ENCODE measurements at places on chromosomes 5 and 9.

DNA sequence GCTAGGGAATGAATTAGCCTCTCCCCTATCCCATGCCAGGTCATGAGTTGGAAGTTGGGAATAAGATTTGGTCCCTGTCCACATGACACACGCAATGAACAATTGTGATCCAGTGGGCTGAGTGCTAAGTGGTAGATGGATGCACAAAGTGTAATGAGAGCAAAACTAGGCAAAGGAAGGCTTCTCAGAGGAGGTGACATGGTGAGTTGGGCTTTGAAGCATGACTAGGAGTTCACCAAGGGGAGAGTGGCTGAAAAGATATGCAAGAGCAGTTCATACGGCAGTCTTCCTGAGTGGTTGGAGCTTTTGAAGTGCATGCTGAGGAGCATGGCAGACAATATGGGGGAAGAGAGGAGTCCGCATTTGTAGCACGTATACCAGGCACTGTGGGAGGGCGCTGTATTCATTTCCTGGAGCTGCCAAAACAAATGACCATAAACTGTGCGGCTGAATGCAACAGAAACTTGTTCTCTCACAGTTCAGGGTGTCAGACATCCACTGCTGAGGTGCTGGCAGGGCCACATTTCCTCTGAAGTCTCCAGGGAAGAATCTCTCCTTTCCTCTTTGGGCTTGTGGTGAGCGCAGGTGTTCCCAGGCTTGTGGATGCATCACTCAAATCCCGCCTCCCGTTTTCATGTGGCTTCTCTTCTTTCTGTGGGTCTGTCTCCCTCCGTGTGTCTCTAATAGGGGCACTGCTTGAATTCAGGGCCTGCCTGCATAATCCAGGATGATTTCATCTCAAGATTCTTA, 49.5 kb downstream of the NSG2 start:
- no peak for DNase-seq

DNA sequence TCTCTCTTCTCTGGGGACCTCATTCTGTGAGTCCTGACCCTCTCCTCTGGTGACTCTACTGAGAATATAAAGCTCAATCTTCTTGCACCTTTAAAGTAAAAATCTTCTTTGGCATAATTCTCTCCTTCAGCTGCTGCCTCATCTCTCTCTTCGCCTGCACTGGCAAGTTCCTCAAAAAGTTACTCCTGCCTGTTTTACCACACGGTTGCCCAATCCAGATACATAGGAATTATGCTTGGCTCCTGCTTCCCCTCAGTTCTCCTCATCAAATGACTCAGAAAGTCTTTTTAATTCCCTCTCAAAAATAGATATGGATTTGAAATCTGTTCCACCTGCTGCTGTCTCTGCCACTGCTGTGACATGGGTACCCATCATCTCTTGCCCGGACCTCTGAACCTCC, 14.4 kb upstream of the HRCT1 start:
- no peak for DNase-seq

- no peak for DNase-seq
Measured at GRCh38 chr9:78775696-78776295, 478.9 kb downstream of the PSAT1 start.

- DNase-seq, result no peak
Measured at GRCh38 chr5:145938776-145939539, 2.6 kb downstream of the SH3RF2 start.

DNA sequence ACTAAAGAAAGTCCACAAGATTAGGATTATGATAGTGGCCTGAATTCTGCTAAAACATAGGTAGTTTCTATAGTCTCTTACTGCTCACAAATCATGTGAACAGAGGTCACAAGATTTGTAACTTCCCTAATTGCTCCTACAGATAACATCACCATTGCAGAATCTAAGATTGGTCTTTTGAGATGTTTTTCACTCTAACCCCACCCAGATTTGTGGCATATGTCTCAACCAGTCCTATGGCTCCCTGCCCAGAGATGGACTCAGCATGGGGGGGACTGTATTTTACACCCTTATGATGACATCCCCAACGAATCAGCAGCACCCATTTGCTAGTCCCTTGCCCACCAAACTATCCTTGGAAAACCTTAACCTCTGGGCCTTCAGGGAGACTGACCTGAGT, 1046.2 kb downstream of the CDH12 start:
- DNase-seq, result no peak

- no peak for DNase-seq
Measured at GRCh38 chr5:151477101-151477500, 29.7 kb downstream of the SLC36A1 start.

- no peak for DNase-seq
Measured at GRCh38 chr9:72132052-72132451, 17.2 kb upstream of the GDA start.

DNA sequence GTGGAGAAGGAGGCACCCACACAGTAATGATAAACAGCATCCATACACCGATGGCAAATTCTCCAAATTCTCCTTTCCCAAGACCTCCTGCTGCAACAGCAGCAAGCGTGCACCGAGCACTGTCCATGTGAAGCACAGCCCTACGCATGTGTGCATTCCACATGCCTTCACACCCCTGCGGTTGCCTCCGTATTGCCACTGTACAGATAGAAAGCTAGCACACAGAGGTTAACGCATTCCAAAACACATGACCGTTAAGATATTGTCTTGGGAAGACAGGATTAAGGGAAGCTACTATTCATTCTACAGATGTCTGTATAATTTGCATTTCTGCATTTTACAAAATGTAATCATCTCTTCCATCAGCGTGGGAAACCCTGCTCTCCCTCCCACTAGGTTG, 6.6 kb downstream of the FLT4 start:
- DNase-seq, result no peak

DNA sequence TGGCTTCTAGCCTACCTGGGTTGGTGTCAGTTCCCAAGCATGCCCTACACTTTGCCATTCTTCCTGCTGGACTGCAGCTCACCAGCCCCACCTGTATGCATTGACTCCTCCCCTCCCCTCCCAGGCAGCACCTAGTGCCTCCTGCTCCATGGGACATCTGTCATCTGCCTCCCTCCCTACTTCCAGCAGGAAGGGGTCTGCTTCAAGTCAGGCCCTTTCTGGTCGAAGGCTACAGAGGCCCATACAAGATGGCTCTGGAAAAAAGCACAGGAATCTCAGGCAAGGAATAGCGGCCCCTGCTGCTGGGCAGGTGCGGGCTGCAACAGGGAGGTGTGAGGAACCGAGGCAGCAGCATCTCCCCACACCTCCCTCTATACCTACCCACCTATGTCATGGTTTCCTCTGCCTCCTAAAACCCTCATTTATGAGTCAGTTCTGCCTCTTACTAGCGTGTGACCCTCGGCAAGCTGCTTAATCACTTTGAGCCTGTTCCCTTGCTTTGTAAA, 19.7 kb downstream of the WWC1 start:
- peak; percentile 86 for DNase-seq

DNA sequence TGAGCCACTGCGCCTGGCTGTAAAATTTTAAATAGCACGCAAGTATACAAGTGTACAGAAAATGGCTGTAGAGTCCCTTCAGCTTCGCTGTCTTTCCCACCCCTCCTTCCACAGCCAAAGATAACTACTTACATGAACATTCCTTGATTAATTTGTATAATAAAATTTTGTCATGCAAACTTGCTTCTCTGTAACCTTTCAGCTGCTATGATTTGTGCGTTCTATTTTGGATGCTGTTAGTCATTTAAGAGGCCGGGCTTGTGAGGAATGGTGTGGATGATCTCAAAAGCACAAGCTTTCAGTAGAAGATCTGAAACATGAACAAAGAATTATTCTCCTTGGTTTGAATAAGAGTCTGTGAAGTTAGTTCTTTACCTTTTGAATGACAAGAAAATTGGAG, 115.0 kb upstream of the TLE1 start:
- no peak for DNase-seq

DNA sequence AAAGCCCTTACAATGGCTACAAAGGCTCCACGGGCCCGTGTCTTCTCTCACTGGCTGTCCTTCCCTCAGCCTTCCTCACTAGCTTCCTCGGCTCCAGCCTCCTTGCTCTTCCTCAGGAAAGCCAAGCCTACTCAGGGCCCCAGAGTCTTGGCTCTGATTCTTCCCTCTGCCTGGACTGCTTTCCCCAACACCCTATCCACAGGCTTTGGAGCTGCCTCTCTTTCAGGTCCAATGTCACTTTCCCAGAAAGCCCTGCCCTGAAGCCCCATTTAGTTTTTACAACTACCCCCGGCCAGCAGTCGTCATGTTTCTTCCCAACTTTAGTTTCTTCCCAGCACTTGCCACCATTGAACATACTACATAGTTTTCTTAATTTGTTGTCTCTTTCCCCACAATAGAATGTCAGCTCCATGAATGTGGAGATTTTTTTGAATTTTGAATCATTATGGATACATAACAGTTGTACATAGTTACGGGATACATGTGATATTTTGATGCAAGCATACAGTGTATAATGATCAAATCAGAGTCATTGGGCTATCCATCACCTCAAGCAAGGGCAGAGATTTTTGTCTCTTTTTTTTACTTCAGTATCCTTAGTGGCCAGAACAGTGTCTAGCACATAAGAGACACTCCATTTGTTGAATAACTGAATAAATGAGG, 17.5 kb upstream of the TOMM5 start:
- DNase-seq, result no peak

- no peak for DNase-seq
Measured at GRCh38 chr5:6424700-6425099, 24.0 kb upstream of the UBE2QL1 start.
